Heart right ventricle (tissue), 16 donors: ENCODE measurements at places on chromosomes 5 and 9. TPM values are rescaled to one million over a fixed set of nuclear protein-coding genes. Genes with fewer than 3 reads are reported as not detected.
A peak's percentile ranks its signal among the peaks of the same experiment; 100 is the strongest.

The PLAC8L1 gene
- total RNA-seq: not detected

The PCDHGB4 gene
- total RNA-seq: 6.1 TPM

- H3K4me1 ChIP-seq: no peaks in the 10 kb centered on the region
- no peak overlapping the region for H3K4me3 ChIP-seq
- H3K27ac ChIP-seq: no peak overlapping the region
- no peaks in the 10 kb centered on the region for H3K27me3 ChIP-seq
These were observed 83.8 kb upstream of the FAM169A start for GRCh38 chr5:74949976-74950375.

DNA sequence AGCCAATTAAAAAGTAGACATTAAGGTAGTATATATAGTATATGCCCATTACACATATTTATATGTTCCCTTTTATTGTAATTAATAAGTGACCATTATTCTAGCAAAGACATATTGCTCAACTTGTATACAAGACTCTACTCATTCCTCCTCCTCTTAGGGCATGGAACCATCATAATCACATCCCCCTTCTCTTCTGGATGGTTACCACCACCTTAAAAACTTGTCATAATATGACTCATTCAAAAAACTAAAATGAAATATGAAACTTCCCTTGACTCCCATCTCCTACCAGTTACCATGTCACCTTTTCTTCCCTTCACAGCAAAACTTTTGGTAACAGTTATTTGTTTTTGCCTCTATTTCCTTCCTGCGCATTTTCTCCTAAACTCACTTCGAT, 438.7 kb downstream of the KDM4C start:
- no peaks in the 10 kb centered on the region for H3K4me1 ChIP-seq
- DNase-seq: no peak
- no peak overlapping the region for H3K4me3 ChIP-seq
- H3K27me3 ChIP-seq: no peaks in the 10 kb centered on the region
- no peaks in the 10 kb centered on the region for H3K36me3 ChIP-seq

- H3K36me3 ChIP-seq: no peaks in the 10 kb centered on the region
- DNase-seq: no peak
- no peak overlapping the region for H3K27ac ChIP-seq
- no peaks in the 10 kb centered on the region for H3K4me1 ChIP-seq
- no peak overlapping the region for H3K4me3 ChIP-seq
These were observed 177.4 kb downstream of the NSG2 start for GRCh38 chr5:174222891-174223290.

GRCh38 chr5:149702934-149703646, 27.0 kb upstream of the PPARGC1B start:
- no peaks in the 10 kb centered on the region for H3K36me3 ChIP-seq
- no peaks in the 10 kb centered on the region for H3K27me3 ChIP-seq
- no peak overlapping the region for H3K27ac ChIP-seq
- no peak for DNase-seq

DNA sequence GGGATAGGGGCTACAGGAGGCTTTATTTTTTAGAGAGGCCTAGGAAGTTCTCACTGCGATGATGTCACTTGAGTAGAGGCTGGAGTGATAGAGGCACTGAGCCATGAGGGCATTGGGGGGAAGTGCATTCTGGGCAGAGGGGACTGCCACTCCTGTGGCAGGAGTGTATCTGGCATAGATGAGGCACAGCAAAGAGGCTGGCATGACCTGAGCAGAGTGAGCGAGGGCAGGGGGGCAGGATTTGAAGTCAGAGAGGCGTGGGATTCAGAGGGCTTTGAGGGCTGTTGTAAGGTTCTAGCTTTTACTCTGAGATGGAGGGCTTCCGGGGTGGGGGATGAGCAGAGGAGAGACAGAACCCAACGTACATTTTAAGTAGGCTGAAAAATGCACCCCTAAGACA, 91.9 kb upstream of the SH3PXD2B start:
- no peak for DNase-seq
- H3K27me3 ChIP-seq: no peaks in the 10 kb centered on the region
- H3K4me3 ChIP-seq: no peak overlapping the region
- H3K36me3 ChIP-seq: no peaks in the 10 kb centered on the region
- H3K27ac ChIP-seq: no peak overlapping the region

GRCh38 chr9:101397746-101398067, 711 bp downstream of the MRPL50 start:
- peak overlapping the region; percentile 77 for H3K4me3 ChIP-seq
- H3K27ac ChIP-seq: peak overlapping the region; percentile 93
- no peaks in the 10 kb centered on the region for H3K36me3 ChIP-seq
- no peaks in the 10 kb centered on the region for H3K4me1 ChIP-seq

GRCh38 chr9:88993327-88993726, 2.1 kb downstream of the S1PR3 start:
- peaks cover 20% of the 10 kb centered on the region for H3K36me3 ChIP-seq
- DNase-seq: no peak
- peak overlapping the region; percentile 92 for H3K4me3 ChIP-seq
- no peak overlapping the region for H3K27ac ChIP-seq
- no peaks in the 10 kb centered on the region for H3K27me3 ChIP-seq
- H3K4me1 ChIP-seq: peaks cover 6% of the 10 kb centered on the region

- no peak for DNase-seq
- no peaks in the 10 kb centered on the region for H3K36me3 ChIP-seq
- H3K27ac ChIP-seq: no peak overlapping the region
- H3K4me3 ChIP-seq: no peak overlapping the region
- H3K4me1 ChIP-seq: no peaks in the 10 kb centered on the region
- no peaks in the 10 kb centered on the region for H3K27me3 ChIP-seq
These were observed 140.9 kb upstream of the TLX3 start for GRCh38 chr5:171168171-171168570.
